Right atrium auricular region (tissue), 2 donors: ENCODE measurements at places on chromosomes 12 and 14. TPM values are rescaled to one million over a fixed set of nuclear protein-coding genes. Genes with fewer than 3 reads are reported as not detected.

The OTUB2 gene
- total RNA-seq, result 0.43 TPM

The KRT74 gene
- total RNA-seq, result 2.9 TPM

The CD4 gene
- total RNA-seq, result 7.3 TPM

The RNFT2 gene
- 1.1 TPM for total RNA-seq

The CISTR gene
- not detected for total RNA-seq

The LRTM2 gene
- total RNA-seq, result not detected

The KLRF2 gene
- not detected for total RNA-seq

The CDCA3 gene
- total RNA-seq, result 0.39 TPM

The FOXA1 gene
- not detected for total RNA-seq

The NKX2-8 gene
- total RNA-seq, result not detected

The CMTM5 gene
- total RNA-seq, result not detected

The VAMP1 gene
- total RNA-seq, result 3.6 TPM

The RPGRIP1 gene
- 0.12 TPM for total RNA-seq

The KRT72 gene
- total RNA-seq, result not detected

The SYT1 gene
- 0.16 TPM for total RNA-seq

The NOPCHAP1 gene
- 1.9 TPM for total RNA-seq

The PPP1R1A gene
- total RNA-seq, result 104 TPM

The LRRK2 gene
- 8.6 TPM for total RNA-seq

The SLCO1A2 gene
- total RNA-seq, result not detected

The PTPN21 gene
- 24.3 TPM for total RNA-seq

The SLC7A8 gene
- total RNA-seq, result 23.7 TPM

The CFL2 gene
- 261 TPM for total RNA-seq

The LMO3 gene
- 8.2 TPM for total RNA-seq

The SINHCAF gene
- total RNA-seq, result 22.4 TPM
